Stimulated activated CD4-positive, alpha-beta T cell treated with anti-CD3 and anti-CD28 coated beads, Interleukin-4, amount 100 ng/mL, for 24 hours (primary cell): ENCODE measurements at places on chromosomes 13 and 19.

DNA sequence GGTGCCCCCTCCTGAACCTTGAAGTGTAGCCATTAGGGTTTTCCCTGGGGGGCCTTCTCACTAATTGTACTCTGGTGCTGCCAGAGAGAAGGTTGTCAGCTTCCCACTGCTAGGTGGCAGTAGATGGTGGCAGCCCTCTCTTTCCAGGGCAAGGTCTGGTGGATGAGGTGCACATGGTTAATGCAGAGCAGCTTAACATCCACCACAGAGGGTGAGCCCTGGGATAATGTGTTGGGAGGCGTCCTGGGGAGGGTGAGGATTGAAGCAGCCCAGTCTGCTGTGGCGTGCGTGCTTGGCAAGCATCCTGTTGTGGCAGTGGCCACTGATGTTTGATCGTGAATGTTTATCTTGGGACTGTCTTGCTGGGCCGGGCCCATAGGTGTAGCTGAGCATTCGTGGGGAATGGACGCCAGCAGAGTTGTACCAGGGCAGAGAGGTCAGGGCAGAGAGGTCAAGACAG is 5.8 kb downstream of the EGLN2 start:
- no peak for DNase-seq

GRCh38 chr19:41612483-41612882 is 14.4 kb downstream of the CEACAM4 start:
- DNase-seq, result no peak

GRCh38 chr19:4606921-4607678 is 32.2 kb upstream of the TNFAIP8L1 start:
- no peak for DNase-seq

GRCh38 chr19:58350001-58350861 is 3.1 kb downstream of the A1BG start:
- no peak for DNase-seq

DNA sequence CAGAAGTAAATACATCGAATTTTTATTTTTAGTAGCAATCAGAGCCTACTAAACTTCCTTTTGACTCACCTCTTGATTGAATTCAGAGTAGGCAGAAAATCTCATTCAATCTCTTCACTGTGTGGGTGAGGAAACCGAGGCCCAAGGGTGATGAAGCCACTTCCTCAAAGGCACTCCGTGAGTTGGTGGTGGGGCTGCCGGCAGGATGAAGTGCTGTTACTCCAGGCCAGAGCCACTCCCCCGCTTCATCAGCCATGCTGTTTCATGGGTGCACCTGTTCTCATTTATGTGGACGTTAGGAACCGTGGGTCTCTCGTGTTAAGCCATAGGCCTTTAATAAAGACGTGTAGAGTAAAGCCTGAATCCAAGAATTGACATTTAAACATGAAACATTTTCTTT is 13.2 kb downstream of the ING1 start:
- DNase-seq, result peak; percentile 67

- DNase-seq, result no peak
Measured at GRCh38 chr13:90360785-90361184, 986.7 kb upstream of the MIR17HG start.

GRCh38 chr13:76799696-76800095 is 86.5 kb downstream of the KCTD12 start:
- no peak for DNase-seq

- DNase-seq, result no peak
Measured at GRCh38 chr13:88314496-88314895, 643.3 kb downstream of the SLITRK5 start.

DNA sequence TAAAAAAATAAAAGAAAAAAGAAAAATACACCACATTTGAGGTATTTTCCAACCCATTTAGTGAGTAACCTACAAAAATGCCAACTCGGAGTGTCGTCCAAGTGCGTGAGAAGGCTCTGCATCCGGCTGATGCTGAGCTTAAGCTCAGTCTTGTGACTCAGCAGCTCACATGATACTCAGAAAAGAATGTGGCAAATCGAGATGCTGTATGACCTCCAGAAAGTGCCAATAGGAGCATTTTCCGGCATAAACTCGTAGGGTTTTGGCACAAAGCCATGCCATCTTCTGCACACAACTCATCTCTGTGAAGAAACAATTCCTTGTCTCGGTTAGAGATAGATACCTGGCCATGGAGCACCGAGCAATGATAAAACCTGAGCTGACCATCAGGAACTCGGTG is 58.5 kb downstream of the TRPM4 start:
- DNase-seq, result no peak

- DNase-seq, result no peak
Measured at GRCh38 chr13:85741017-85741416, 58.2 kb downstream of the SLITRK6 start.

DNA sequence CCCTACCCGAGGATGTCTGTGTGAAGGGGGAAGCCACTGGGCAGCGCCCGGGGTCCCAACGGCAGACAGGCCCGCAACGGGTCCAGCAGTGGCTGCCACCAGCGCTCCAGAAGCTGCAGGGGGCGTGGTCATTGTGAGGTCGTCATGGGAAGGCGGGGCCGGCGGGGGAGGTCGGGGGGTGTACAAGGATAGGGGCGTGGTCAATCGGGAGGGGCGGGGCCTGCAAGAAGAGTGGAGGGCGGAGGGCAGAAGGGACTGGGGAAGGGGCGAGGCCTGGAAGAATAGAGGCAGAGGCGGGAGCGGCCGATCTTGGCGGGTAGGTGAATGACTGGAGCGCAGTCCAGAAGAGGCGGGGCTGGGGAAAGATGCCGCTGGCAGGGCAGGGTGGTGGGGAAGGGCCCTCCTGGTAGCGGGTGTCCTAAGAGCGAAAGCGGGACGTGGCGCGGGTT is 4.4 kb downstream of the FUZ start:
- DNase-seq, result peak; percentile 84

DNA sequence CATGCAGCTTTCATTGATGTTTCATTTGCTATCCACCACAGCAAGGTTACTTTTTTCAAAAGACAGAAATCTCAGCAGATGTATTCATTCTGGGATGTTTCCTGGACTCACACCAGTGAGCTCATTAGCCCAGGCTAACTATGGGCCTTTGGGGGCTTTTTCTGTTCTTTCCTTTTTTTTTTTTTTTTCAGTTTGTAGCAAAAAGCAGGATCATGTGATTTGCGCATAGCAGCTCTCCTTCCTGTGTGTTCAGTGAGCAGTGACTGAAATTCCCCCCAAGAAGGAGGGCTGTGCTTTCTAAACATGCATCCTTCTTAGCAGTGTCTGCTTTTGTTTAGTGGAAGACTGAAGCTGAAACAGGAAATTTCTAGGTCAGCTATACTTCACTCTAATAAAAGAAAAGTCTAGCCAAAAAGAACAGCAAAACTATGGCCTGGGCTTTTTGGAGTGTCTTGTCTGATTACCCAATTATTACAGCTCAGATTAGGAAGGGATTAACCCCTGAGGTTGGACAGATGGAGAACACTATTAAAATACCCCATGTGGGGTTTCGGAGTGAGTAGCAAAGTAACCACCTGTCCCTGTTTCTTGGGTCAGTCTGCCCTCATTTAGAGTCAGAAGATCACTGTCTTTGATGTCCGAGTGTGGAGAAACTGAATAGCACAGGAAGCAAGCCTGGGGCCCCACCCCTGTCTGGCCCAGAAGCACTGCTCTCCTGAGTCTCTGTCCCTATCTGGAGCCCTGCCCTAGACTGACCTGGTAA is 8.9 kb upstream of the AMER2 start:
- DNase-seq, result no peak

GRCh38 chr13:47000165-47000564 is 103.3 kb upstream of the HTR2A start:
- no peak for DNase-seq

GRCh38 chr19:12996406-12997094 is 1.3 kb downstream of the NFIX start:
- no peak for DNase-seq

- no peak for DNase-seq
Measured at GRCh38 chr13:33284916-33285315, 639 bp downstream of the STARD13 start.

DNA sequence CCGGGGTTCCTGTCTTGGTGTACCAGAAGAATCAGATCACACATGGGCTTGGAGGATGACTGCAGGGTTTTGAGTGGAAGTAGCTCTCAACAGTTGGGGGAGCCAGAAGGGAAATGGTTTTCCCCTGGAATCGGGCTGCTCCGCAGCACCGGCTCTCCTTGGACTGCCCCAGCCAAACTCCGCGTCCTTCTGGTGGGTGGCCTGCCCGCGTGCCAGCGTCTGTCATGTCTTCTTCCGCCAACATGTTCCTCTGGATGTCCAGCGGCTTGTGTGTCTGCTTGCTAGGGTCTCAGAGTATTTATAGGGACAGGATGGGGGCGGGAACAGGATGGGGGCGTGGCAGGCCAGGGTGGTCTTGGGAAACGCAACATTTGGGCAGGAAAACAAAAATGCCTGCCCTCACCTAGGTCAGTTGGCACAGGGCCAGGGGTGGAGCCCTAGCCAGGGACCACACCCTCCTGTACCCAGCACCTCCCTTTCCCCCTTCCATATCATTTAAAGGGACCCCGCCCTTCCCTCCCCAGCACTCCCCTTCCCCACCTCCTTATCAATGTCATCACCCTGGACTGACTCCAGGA is 1.3 kb upstream of the ZNF30 start:
- DNase-seq, result no peak

- no peak for DNase-seq
Measured at GRCh38 chr13:113401452-113402415, 37.8 kb upstream of the GRTP1 start.

GRCh38 chr19:10708291-10708690 is 7.1 kb downstream of the QTRT1 start:
- DNase-seq, result no peak

DNA sequence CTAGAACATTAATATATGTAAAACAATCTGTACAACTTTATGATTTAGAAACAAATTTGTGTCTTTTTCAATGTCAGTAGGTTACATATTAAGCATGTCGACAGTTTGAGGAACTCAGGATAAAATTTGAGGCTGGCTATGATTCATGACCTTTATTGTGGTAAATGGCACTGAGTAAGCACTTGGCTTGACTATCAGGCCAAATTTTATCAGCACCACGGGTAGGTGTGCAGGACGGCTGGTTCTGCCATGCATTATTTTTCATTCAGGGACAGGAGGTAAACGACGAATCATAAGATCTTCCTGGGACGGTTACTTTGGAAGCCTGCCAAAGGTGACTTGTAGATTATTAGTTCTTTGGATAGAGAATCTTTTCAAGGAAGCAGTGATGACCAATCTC is 19.9 kb upstream of the CYP4F8 start:
- DNase-seq, result no peak

- DNase-seq, result no peak
Measured at GRCh38 chr13:103142151-103142550, 75.9 kb upstream of the SLC10A2 start.

GRCh38 chr13:63514886-63515285 is 2099.2 kb upstream of the PCDH20 start:
- DNase-seq, result no peak

- DNase-seq, result no peak
Measured at GRCh38 chr13:73072239-73072900, 13.6 kb downstream of the KLF5 start.
